Hematopoietic multipotent progenitor cell treated with erythropoietin and hydrocortisone succinate and interleukin-3 and kit ligand, for 17 days (in vitro differentiated cells): ENCODE measurements at places on chromosomes 13 and 19.

DNA sequence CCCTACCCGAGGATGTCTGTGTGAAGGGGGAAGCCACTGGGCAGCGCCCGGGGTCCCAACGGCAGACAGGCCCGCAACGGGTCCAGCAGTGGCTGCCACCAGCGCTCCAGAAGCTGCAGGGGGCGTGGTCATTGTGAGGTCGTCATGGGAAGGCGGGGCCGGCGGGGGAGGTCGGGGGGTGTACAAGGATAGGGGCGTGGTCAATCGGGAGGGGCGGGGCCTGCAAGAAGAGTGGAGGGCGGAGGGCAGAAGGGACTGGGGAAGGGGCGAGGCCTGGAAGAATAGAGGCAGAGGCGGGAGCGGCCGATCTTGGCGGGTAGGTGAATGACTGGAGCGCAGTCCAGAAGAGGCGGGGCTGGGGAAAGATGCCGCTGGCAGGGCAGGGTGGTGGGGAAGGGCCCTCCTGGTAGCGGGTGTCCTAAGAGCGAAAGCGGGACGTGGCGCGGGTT is 4.4 kb downstream of the FUZ start:
- peak; percentile 91 for DNase-seq

GRCh38 chr13:34064456-34065205 is 246.7 kb downstream of the RFC3 start:
- no peak for DNase-seq

DNA sequence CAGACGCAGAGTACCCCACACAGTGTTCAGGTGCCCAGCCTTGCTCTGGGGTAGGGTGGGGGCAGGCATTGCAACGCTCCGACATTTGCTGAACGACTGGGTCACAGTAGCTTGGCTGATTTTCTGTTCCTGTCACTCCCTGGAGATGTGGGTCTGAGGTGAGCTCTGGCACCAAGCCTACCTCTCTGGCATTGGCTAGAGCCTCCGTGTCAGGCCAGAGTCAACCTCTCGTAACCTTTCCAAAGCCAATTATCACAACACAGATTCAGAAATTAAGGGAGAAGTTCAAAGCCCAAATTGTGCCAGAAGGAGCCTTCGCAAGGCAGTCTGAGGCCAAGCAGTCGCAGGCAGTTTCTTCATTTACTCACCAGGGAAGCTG is 117.2 kb downstream of the IRS2 start:
- no peak for DNase-seq

GRCh38 chr13:25468325-25469168 is 96.8 kb downstream of the ATP8A2 start:
- DNase-seq: no peak

- no peak for DNase-seq
Measured at GRCh38 chr13:26686285-26686684, 74.3 kb downstream of the GPR12 start.

- no peak for DNase-seq
Measured at GRCh38 chr13:84315527-84315926, 433.3 kb upstream of the SLITRK1 start.

DNA sequence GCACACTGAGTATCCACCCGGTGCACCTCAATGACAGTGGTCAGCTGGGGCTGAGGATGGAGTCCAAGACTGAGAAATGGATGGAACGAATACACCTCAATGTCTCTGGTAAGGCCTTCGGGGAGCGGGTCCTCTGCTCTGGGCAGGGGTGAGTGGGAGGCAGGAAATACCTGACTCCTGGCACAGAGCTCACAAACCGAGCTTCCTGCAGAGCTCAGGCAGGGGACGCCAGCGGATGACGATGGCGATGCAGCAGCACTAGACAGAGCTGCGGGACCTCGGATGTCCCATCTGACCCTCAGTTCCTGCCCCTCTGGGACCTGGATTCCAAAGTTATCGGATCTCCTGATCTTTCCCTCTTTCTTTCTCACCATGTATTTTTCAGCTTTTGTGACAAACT is 3.8 kb downstream of the CD22 start:
- no peak for DNase-seq

- DNase-seq: no peak
Measured at GRCh38 chr19:5696196-5697021, 6.3 kb downstream of the RPL36 start.
